D341Med (cell line): ENCODE measurements at places on chromosomes 5 and 9.

GRCh38 chr9:87944682-87945081, 26.9 kb downstream of the SPATA31C1 start:
- DNase-seq: no peak

DNA sequence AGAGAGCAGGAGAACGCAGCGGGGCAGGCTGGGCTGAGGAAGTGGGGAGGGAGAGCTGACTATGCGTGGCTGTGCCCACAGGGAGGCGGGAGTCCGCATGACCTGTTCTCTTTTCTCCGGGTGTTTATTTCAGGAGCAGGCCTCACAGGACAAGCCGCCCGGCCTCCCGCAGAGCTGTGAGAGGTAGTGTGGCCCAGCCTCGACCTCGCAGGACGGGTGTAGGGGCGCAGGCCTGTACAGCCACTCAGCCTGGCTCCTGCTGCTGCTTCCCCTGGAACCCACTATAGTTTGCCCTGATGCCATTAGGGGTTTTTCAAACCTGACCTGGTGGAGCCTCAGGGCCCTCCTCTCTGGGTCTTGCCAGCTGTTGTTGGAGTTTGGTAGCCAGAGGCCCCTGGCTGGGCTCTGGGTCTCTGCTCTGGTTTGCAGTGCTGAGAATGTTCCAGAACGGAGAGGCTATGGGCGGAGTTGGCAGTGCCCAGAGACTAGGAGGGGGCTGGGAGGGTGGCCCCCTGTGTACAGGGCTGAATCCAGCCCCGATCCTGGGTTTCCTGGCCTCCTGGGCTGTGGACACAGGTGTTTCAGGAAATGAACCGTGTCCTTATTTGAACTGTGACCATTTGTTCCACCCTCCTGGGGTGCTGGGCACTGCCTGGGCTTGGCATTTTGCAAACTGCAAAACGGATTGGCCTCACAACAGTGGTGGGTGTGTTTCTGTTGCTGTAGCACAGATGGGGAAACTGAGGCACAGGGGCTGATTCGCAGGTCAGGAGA, 78.8 kb downstream of the WNK2 start:
- DNase-seq: peak; percentile 16

DNA sequence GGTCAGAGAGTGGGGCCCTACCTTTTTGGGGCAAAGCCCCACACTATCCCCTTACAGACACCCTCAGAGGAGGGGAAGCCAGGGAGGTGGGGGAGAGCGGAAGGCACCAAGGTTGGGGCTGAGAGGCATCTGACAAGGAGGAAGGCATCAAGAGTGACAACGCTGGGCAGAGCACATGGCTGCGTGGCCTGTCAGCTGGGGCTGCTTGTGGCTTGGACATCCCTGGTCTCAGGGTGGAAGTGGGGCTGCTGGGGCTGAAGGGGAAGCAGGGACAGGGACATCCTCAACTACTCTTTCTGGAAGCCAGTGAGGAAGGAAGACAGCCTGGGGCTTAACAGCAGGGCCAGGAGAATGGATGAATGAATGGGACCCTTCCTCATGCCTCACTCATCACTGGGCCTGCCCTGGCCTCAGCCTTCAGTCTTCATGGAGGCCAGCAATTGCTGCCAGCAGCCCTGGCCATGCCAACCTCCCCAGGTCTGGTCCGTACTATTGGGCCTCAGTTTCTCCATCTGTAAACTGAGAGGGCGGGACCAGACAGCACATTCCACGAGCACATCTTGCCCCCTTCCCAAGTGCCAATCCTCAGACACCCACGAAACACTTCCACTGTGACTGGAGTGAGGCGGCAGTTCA, 993 bp upstream of the RALGDS start:
- no peak for DNase-seq

DNA sequence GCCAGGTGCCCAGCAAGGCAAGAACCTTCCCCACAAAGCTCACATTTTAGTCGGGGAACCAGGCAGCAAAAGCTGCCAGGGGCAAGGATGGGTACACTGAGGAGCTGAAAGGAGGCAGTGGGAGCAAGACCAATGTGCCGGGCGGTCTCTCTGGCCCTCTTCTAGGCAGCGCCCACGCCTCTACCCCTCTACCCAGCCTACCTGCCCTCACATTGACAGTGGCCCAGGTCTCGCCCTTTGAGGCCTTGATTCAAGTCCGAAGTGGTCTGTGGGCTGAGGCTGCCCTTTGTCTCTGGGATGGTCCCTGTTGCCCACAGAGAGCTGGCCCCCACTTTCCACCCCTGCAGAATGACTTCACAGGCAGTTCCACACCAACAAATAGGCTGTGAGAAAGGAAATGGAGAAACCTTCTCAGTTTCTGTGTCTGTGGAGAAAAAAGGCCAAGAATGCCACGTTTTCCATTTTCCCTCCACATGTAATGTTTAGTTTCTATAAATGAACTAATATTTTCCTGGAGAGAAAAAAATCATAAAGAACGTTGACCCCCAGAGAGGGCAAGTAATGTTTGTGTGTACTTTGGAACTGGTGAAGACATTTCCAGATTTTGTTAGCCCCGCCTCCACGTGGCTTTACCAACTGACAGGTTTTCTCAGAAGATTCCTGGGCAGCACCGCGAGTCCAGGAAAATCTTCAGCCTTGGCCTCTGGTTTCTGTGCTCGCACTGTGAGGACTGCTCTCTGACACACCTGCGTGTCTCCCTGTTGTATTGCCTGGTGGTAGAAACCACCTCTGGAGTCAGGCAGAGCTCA, 57.4 kb upstream of the ANGPTL2 start:
- DNase-seq: no peak

DNA sequence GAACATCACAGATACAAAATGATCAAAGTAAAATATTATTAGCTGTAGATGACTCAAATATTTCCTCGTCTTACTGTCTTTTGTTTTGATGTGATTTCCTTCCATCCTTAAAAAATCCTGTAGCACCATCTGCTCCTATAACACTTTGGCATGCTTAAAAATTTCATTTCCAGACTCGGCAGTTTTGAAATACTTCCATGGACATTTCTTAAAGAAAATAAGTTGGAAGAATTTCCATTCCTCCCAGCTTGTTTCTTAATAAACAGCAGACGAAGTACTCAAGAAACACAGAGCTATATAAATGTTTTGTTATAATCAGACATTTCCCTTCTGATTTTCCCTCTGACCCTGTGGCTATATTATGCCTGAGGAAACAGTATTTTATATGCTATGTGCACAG, 41.2 kb upstream of the SVEP1 start:
- no peak for DNase-seq

DNA sequence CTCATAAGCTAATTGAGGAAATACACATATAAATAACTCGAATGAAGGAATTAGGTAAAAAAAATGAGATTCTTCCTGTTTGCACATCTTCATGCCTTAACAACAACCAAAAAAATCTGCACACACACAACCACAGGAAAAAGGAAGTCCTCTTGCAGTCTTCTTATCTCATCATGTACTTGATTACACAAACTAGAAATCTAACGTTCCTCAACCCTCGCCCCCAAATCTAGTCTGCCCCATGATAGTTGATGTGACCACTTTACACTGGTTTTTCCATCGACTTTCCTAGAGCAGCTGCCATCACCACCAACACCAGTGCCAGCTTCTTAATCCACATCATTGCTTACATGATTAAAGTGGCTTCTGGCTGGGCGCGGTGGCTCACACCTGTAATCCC, 31.2 kb upstream of the RNU6ATAC start:
- DNase-seq: no peak

GRCh38 chr5:90355635-90356034, 53.9 kb downstream of the CETN3 start:
- no peak for DNase-seq

DNA sequence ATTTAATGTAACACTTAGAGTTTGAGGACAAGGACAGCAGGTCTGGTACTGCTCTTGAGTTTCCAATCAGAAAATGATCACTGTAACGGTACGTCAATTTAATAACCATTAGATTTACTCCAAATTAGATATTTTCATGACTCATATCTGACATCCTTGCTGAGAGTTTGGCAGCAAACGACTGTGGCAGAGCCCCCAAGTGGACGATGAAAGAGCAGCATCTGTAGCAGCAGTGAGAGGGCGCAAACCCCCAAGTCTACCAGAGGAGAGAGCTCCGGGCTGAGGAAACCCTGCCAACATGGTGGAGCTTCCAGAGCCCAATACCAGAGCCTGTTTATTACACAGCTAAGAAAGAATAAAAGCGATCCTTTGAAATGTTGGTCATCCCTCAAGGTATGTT, 73.2 kb upstream of the EPB41L4A start:
- peak; percentile 82 for DNase-seq

- no peak for DNase-seq
Observed at GRCh38 chr5:20445326-20445860, 457.4 kb upstream of the CDH18 start.

- DNase-seq: no peak
Observed at GRCh38 chr9:107105784-107106183, 177.3 kb upstream of the RAD23B start.

- no peak for DNase-seq
Observed at GRCh38 chr5:102590467-102590866, 91.7 kb upstream of the SLCO6A1 start.

GRCh38 chr5:80150731-80151130, 105.1 kb downstream of the SERINC5 start:
- no peak for DNase-seq

DNA sequence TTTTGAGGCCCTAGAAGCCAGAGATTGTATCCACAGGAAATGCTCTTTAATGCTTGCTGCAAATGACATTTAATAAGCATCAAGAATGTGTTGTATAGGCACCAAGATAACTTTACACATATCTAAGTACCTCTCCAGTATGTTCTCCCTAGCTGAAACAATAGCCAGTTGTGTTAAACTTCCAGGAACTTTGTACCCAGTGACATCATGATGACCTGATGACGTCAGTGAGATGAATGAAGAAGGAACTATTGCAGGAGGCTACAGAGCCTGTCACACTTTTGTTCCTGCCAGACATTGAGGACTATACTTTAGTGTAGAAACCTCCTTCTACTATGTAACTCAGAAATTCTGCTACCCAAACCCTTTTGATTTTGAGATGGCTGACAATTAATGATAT, 129.8 kb downstream of the CD180 start:
- no peak for DNase-seq

DNA sequence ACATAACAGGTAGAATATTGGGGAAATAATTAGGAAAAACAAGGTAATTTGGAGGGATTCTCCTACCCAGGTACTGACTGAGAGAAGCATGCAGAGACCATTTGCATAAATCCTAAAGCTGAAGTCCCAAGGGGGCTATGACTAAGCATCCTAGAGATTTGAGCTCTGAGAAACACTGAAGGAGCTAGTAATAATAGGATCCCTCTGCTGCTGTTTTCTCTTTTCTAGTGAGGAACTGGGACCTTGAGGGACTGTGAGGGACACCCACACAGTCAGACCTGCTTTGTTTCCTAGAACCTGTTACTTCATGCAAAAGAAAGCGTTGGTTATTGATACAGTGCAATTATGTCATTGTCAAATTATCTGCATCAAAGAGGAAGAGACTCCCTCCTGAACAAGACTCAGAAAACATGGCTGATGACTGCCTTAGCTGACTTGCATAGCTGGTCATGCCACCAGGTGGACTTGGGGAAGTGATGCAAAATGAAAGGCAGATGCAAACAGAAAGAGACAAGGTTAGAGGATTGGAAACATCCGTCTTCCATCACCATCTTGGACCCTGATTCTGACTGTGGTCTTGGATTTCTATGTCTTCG, 335.4 kb downstream of the NTRK2 start:
- DNase-seq: no peak

- no peak for DNase-seq
Observed at GRCh38 chr5:133397990-133398645, 214.2 kb downstream of the FSTL4 start.
